Vagina (tissue), 2 donors: ENCODE measurements at places on chromosomes 12 and 14.

DNA sequence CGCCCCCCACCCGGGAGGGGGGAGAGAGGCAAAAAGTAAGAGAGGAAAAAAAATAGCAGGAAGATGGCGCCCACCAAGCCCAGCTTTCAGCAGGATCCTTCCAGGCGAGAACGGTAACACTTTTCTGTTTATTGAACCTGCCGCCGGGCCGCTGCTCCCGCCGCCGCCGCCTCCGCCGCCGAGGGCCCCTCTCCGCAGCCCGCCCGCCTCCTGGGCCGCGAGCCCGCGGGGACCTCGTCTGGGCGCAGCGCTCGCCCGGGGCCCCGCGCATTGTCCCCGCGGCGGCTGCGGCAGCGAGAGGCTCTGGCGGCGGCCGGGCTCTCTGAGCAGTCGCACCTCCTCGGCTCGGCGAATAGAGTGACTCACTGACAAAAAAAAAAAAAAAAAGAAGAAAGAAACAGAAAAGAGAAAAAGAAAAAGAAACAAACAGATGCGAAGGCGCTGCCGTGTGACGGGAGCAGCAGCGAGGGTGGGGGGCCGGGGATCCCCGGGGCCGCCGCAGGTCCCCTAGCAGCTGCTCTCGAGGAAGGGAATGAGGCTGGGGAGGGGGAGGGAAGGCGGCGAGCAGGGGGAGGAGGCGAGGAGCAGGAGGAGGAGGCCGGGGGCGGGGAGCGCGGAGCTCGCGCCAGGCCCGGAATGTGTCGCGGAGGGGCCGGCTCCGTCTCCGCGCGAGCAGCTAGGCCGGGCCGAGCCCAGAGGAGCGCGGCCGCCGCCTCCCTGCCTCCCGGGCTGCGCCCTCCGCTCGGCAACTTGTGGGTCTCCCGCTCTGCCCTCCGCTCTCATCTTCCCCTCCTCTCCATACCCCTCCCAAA is 781 bp downstream of the NPAS3 start:
- DNase-seq: no peak

DNA sequence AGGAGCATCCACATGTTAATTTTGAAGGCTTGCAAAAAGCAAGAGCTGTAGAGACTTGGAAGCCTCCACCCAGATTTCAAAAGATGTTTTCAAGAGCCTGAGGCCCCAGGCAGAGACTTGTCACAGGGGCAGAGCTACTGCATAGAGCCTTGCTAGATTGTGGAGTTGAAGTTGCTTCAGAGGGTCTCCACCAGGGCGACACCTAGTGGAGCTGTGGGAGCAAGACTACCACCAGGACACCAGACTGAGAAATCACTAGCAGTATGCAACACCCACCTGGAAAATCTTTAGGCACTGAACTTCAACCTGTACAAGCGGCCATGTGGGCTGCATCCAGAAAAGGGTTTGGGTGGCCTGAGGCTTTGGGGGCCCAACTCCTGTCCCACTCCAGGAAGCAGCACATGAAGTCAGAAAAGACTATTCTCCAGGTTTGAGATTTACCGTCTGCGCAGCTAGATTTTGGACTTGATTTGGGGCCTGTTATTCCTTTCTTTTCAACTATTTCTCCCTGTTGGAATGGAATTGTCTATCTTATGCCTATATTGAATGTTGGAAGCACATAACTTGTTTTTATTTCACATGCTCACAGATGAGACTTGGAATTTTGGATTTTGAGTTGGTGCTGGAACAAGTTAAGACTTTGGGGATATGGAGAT is 508.6 kb downstream of the FLRT2 start:
- DNase-seq: no peak

DNA sequence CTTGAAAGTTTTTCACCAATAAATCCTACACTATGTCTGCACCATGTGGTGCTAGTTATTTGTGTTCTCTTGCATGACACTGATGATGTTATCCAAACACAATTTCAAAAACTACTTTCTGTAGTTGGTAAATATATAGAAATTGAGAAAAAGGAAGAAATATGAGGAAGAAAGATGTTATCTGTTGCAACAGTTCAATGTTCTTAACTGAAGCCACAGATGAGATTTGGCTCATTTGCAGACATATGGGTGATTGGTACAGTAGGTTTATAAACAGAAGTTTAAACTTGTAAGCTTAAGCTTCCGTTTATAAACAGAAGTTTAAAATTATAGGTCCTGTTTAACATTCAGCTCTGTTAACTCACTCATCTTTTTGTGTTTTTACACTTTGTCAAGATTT is at the start of gene CLEC12A:
CLEC12A (plus strand) TSS at position 229 of the 400 bp plus-strand sequence. CDS start 188 bp downstream, outside the sequence.
- DNase-seq: no peak

DNA sequence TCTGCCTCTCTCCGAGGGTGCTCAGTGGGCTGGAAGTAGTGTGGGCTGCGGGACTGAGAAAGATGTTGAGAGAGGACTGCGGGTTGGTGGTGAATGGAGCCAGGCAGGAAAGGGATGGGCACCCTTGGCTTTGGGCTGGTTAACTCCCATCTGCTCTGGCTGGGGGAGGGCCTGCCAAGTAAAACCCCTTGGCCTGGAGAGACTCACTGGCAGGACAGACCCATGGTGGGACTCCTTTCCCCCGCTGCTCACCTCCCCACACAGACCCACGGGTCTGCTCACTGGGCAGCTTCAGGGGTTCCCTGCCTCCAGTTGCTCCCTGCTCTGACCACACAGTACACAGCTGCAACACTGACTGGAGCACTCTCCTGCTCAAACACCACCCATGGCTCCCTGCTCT is 54.1 kb downstream of the KRT80 start:
- DNase-seq: no peak

GRCh38 chr12:7073946-7074345 is 13.4 kb downstream of the C1S start:
- DNase-seq: no peak

- DNase-seq: no peak
These were observed 75.8 kb upstream of the RIN3 start for GRCh38 chr14:92437729-92438285.

DNA sequence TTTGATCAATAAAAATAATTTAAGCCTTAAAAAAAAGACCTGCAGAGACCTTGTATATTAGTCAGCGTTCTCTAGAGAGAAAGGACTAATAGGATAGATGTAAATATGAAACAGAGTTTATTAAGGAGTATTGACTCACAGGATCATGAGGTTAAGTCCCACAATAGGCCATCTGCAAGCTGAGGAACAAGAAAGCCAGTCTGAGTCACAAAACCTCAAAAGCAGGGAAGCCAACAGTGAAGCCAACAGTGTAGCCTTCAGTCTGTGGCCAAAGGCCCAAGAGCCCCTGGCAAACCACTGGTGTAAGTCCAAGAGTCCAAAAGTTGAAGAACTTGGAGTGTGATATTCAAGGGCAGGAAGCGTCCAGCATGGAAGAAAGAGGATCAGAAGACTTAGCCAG is 66.3 kb downstream of the TBX5 start:
- no peak for DNase-seq

DNA sequence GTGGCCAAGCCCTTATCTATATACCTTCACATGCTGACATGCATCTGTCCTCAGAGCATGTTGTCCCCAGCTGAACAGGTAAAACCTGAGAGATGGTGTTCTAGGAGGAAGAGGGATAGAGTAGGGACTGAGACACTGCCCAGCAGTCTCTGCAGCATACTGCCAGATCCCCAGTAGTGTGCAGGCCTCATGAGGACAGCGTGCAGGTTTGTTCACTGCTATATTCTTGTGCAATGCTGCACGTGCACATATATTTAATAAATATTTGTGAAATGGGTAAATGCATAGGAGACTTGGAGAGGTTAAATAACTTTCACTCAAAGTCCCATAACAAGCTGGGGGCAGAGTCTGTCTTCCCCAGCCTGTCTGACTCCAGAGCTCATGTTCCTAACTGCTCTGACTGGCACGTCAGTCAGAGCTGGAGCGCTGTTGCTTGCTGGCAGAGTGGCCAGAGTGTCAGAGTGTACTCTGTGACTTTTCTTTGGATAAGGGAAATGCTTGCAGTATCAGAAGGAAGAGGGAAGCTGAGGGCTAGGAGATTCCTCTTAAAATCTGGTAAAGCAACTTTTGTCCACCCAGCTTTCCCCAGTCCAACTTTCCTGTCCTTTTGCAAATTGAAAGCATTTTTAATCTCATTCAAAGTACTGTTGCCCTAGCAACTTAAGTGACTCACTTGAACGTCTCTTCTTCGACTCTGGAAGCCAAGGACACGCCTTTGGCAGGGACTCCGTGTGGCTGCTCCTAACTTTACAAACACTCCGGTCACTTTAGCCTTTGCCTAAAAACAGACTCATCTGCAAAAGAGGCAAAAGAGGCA is 14.9 kb upstream of the POLR3B start:
- DNase-seq: peak; percentile 94
